ENCODE measurements at places on chromosomes 7 and 10. TPM values are rescaled to one million over a fixed set of nuclear protein-coding genes. Genes with fewer than 3 reads are reported as not detected.

Gene SPACDR
- total RNA-seq = 0.14 TPM

Gene ZNF655
- 42.6 TPM for total RNA-seq

Gene TPK1
- 2.3 TPM for total RNA-seq

Gene GIMAP7
- 0.09 TPM for total RNA-seq

Gene UPK3BL2
- total RNA-seq = 1.7 TPM

Gene ATG9B
- 0.37 TPM for total RNA-seq

Gene OR2A12
- not detected for total RNA-seq

Gene DLX5
- not detected for total RNA-seq

Gene EIF5AL1
- total RNA-seq = 0.18 TPM

Gene TMEM176B
- 3.8 TPM for total RNA-seq

Gene EBF3
- 3.7 TPM for total RNA-seq

Gene LRRC61
- 0.85 TPM for total RNA-seq

Gene ZNF248
- 10.5 TPM for total RNA-seq

Gene SPDYE11
- not detected for total RNA-seq

Gene OR13A1
- not detected for total RNA-seq

Gene METTL2B
- total RNA-seq = 30.9 TPM

Gene PRR15
- total RNA-seq = 0.28 TPM

Gene RSU1
- 35.3 TPM for total RNA-seq

Gene DDX21
- 49.2 TPM for total RNA-seq

Gene PNLIP
- not detected for total RNA-seq

Gene PDE6C
- not detected for total RNA-seq

Gene CISD1
- total RNA-seq = 23.9 TPM

Gene TSPAN33
- total RNA-seq = 1.3 TPM

Gene RBP3
- total RNA-seq = under 0.01 TPM

Gene HOXA13
- 5.7 TPM for total RNA-seq

Gene MYH16
- total RNA-seq = not detected

Gene RNLS
- 8.6 TPM for total RNA-seq

Gene NUTM2A
- 0.28 TPM for total RNA-seq

Gene NPC1L1
- 0.14 TPM for total RNA-seq

Gene PLEKHS1
- 0.09 TPM for total RNA-seq

Gene GLRX3
- 51.6 TPM for total RNA-seq

Gene SPDYE2
- total RNA-seq = not detected

Gene MYL10
- not detected for total RNA-seq

Gene DNA2
- total RNA-seq = 4.3 TPM

Gene OR2A5
- not detected for total RNA-seq

Gene HMX3
- total RNA-seq = not detected

Gene OPN1SW
- not detected for total RNA-seq

Gene ACHE
- not detected for total RNA-seq

Gene MACROH2A2
- 5.8 TPM for total RNA-seq

Gene KCNMA1
- total RNA-seq = 30.9 TPM

Gene UNC5B
- total RNA-seq = 22.0 TPM

Gene GIMAP2
- total RNA-seq = 0.55 TPM

Gene UPK3B
- total RNA-seq = 0.46 TPM

Gene TSPAN14
- 12.0 TPM for total RNA-seq

Gene CDH23
- total RNA-seq = 0.18 TPM

Gene OR6B1
- total RNA-seq = not detected

Gene NPY4R
- 1.1 TPM for total RNA-seq

Gene FBXO24
- 0.28 TPM for total RNA-seq

Gene CARD11
- 0.43 TPM for total RNA-seq

Gene BAIAP2L1
- total RNA-seq = 1.4 TPM

Gene ELFN1
- 2.1 TPM for total RNA-seq

Gene SEMA3D
- 12.1 TPM for total RNA-seq

Gene CPED1
- total RNA-seq = 40.5 TPM

Gene SLC18A2
- total RNA-seq = not detected

Gene SUPV3L1
- 38.5 TPM for total RNA-seq

Gene UFSP1
- total RNA-seq = 4.1 TPM

Gene PDZD7
- 1.1 TPM for total RNA-seq

Gene PILRA
- 0.28 TPM for total RNA-seq

Gene PSD
- total RNA-seq = 6.3 TPM
